Activated naive CD4-positive, alpha-beta T cell treated with anti-CD3 and anti-CD28 coated beads, Interleukin-2, amount 50 U/mL, for 72 hours (primary cell): ENCODE measurements at places on chromosomes 7 and 10. TPM values are rescaled to one million over a fixed set of nuclear protein-coding genes. Genes with fewer than 3 reads are reported as not detected.
A peak's percentile ranks its signal among the peaks of the same experiment; 100 is the strongest.

The PHKG1 gene
- 9.4 TPM for total RNA-seq

The WDR86 gene
- total RNA-seq, result not detected

The STEAP1B gene
- not detected for total RNA-seq

The TET1 gene
- 1.6 TPM for total RNA-seq

The ACTL6B gene
- not detected for total RNA-seq

The CUBN gene
- total RNA-seq, result 1.1 TPM

The PTF1A gene
- total RNA-seq, result not detected

The SUN3 gene
- total RNA-seq, result not detected

GRCh38 chr10:133528296-133528844 is 1.2 kb downstream of the CYP2E1 start:
- DNase-seq, result no peak

- DNase-seq, result no peak
These were observed 18.5 kb upstream of the ANTXRL start for GRCh38 chr10:46268076-46268881.

- no peak for DNase-seq
These were observed 547.8 kb upstream of the IGFBP3 start for GRCh38 chr7:46468753-46469356.

GRCh38 chr7:90262438-90262837 is 17.5 kb downstream of the CFAP69 start:
- DNase-seq, result no peak

DNA sequence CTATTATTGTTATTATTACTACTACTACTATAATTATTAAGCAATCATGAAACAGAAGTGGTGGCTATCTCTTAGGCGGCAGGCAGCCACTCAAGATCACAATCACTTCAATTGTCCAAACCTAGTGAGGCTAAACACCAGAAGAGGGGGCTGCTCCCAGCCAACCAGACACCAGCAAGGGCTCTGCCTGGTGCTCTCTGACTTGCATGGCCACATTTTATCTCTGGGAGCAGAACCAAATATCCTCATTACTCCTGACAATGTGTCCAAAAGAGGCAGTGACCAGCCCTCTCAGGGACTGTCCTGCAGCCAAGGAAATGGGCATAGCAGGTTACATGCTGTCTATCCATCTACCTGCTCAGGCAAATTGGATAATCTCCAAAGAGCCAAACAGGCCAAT is 187.4 kb upstream of the PDE1C start:
- DNase-seq, result no peak

DNA sequence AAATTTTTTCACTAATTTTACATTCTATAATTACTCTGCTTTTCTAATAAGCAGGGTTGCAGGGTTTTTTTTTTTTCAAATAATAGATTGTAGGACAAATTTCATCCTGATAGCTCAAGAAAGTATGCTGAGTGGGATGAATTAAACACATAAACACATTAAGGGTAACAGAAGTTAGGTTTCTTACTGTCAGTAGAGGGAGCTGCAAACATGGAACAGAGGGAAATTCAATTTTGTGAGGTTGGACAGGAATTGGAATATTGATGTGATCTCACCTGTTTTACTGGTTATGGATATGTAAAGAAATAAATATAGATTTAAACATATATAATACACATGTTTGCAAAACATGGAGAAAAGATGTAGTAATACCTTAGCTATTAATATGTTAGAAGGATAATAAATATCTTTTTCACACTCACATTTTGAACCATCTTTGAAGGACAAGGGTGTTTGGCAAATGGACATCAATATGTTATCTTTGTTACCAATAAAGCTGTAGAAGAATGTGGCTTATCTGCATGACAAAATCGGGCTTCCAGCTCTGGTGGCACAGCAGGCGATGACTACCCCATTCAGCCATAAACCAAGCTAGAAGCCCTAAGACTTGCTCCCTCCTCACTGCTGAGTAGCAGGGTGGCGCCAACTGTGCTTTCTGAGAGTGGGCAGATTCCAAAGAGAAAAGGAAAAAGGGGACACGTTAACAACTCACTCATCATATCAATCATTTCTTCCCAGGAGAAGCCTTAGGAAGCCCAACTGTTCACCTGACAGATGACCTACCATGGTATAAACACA is 1257.4 kb downstream of the GATA3 start:
- DNase-seq, result no peak

DNA sequence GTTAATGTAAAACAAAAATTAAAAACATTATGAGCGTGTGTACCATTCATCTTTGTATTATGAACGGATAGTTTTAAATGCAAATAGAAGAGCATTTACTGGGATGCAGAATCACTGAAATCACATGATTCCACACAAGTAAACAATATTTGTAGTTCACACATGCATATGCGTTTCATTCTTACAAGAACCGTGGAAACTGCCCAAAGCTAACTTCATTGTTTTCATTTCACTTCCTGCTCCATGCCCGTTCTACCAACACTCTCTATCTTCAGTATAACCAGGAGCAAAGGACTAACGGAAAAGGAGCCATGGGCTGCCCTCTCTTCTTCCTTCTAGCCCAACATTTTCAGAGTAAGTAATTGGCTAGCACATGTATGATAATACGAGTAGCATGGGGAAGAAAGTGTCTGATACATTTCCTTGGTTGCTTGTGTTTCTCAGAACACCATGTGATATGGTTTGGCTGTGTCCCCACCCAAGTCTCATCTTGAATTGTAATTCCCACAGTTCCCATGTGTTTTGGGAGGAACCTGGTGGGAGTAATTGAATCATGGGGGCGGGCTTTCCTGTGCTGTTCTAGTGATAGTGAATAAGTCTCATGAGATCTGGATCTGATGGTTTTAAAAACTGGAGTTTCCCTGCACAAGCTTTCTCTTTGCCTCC is 38.8 kb downstream of the ZNF783 start:
- DNase-seq, result no peak

DNA sequence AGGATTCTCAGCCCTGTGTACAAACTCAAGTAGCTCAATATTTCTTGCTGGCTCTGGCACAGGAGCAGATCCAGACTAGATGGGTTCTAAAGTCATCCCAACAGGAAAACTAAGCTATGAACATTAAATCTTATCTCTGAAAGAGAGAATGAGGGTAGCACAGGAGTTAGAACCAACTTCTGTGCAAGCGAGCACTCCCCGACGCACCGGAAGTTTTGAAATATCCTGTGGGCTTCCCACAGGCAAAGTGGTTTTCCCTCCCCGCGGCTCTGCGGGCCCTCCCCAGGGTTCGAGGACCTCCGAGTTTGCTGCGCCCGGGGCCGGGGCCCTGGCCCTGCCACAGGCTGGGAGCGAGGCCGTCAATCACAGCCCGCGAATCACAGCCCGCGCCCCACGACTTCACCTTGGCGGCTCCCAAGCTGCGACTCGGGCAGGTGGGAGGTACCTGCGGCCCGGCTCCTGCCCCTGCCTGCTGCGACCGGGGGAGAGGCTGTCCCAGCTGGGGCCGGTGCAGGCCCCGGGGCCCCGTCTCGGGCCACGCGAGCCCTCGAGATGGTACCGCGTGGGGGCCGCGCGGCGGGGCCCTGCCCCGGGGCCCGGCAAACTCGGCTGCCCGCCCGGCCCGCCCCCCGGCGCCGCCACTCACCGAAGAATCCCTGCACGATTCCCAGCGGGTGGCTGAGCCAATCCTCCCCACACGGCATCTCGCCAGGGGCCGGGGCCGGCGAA is 598 bp downstream of the MCMBP start:
- peak; percentile 70 for DNase-seq

GRCh38 chr10:107915215-107915610 is 750.7 kb upstream of the SORCS1 start:
- no peak for DNase-seq

DNA sequence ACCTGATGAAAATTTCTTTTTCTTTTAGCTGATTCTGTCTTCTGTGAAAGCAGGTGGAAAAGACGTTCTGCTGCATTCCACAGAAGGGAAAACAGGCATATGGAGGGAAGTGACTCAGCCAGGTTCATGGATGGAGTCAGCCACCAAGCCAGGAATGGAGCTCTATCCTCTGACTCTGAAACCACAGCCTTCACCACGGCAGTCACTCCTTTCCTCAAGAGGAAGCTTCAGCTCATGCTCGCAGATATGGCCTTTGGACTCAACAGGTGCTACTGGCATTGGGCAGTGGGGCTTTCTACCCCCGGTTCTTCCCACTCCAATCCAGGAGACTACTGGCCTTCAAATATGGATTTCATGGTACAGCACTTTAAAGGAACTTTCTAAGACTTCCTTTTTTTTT is 11.5 kb upstream of the PLAU start:
- DNase-seq, result no peak

DNA sequence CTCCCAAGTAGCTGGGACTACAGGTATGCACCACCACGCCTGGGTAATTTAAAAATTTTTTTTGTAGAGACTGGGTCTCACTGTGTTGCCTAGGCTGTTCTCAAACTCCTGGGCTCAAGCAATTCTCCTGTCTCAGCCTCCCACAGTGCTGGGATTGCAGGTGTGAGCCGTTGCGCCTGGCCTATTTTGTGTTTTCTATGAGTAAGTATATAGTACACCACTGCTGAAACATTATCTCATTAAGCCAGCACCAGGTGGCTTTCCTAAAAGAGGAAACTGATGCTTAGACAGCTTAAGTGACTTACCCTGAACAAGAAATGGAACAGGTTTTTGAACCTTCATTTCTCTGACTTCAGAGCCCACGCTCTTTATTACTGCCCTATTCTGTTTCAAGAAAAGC is 7.8 kb upstream of the PTPN12 start:
- DNase-seq, result no peak

DNA sequence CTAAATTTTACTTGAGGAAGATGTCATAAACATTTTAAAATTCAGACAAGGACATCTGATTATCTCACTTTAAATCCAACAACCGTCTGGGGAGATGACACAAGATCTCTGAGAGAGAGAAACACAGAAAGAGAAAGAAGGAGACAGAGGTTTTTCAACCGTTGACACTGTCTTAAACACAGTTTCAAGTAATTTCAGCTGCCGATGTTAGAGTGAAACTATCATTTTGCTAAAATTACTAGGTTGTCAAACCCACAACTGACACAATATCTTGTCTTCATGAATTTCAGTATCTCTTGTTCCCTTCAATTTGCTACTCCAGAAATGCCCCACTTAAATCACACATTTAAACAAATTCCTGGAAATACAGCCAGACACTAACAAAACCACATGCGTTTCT is 174.8 kb downstream of the RAPGEF5 start:
- DNase-seq, result no peak

- no peak for DNase-seq
These were observed 3.3 kb downstream of the ADAMTS14 start for GRCh38 chr10:70675496-70676161.

- DNase-seq, result no peak
These were observed 27.8 kb upstream of the TNRC18 start for GRCh38 chr7:5451391-5451790.

- no peak for DNase-seq
These were observed 19.1 kb upstream of the PRF1 start for GRCh38 chr10:70621503-70622078.

GRCh38 chr10:30803892-30804322 is 174.4 kb upstream of the LYZL2 start:
- DNase-seq, result no peak

GRCh38 chr7:135645296-135645904 is 16.9 kb upstream of the STMP1 start:
- no peak for DNase-seq
